ENCODE measurements at places on chromosomes 16 and 17.

- no peaks in the 10 kb centered on the region for H3K36me3 ChIP-seq
- no peaks in the 10 kb centered on the region for H3K27me3 ChIP-seq
- DNase-seq: no peak
These were observed 26.7 kb downstream of the DNASE1 start for GRCh38 chr16:3681206-3681605.

DNA sequence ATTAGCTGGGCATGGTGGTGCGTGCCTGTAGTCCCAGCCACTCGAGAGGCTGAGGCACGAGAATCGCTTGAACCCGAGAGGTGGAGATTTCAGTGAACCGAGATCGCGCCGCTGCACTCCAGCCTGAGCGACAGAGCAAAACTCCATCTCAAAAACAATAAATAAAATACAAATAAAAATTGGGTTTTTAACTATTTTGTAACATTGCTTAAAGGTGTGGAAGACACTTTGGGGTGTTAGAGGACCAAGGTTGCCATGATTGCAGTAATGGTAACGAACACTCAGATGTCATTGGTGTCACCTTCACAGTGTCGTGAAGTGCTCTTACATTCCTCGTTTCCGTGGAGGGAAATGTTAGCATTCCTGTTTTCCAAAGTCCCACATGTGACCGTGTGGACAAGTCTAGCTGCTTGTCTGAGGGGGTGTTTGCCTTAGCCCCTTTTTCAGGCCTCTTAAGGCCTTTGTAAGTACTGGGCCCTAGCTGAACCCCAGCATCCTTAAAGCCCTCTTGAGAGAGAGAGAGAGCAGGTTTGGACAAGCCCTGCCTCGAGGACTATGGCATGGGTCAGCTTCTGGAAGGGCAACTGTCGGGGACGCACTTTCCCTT lies 8.6 kb downstream of the C16orf96 start:
- no peaks in the 10 kb centered on the region for H3K4me1 ChIP-seq
- no peaks in the 10 kb centered on the region for H3K27me3 ChIP-seq

GRCh38 chr16:64094181-64094965 lies 1027.5 kb downstream of the CDH11 start:
- no peak overlapping the region for H3K4me3 ChIP-seq
- H3K27ac ChIP-seq: no peak overlapping the region
- DNase-seq: no peak
- no peaks in the 10 kb centered on the region for H3K36me3 ChIP-seq
- H3K4me1 ChIP-seq: no peaks in the 10 kb centered on the region

DNA sequence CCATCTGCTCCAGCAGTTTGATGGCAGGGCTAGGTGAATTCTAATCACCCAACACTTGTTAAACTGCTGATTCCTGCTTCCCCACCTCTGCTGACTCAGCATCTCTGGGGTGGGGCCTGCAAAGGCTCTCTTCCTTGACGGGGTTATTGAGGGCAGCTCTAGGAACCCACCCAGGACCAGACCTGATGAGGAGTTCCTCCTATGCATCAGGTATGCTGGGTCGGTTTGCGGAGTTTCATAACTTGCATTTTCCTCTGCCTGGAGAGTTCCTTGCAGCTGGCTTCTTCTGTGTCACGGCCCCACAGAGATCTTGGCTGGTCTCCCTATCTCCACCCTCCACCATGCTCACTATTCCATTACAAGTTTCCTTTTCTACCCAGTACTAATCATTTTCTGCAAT lies 93.4 kb upstream of the CCL2 start:
- no peak overlapping the region for H3K27ac ChIP-seq
- H3K4me1 ChIP-seq: no peaks in the 10 kb centered on the region
- H3K36me3 ChIP-seq: no peaks in the 10 kb centered on the region
- H3K27me3 ChIP-seq: no peaks in the 10 kb centered on the region

DNA sequence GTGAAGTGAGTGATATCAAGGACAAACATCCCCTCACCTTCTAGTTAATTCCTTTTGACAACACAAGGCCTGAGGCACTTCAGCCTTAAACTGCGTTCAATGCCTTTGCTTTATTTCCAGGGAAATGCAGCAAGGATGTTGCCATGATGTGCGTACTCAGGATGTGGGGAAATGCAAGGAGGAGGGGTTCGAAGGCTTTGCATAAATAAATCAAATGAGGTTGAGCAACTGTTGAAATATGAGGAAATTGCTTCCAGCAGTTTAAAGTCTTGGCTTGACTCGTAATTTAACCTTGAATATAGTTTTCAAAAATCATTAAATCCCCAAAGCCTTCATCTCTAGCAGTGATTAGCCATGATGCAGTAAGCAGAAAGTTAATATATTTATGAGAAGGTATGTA lies 81.8 kb upstream of the CCL2 start:
- no peak for DNase-seq
- no peaks in the 10 kb centered on the region for H3K4me1 ChIP-seq
- no peaks in the 10 kb centered on the region for H3K36me3 ChIP-seq
- H3K27ac ChIP-seq: no peak overlapping the region
- no peak overlapping the region for H3K4me3 ChIP-seq

GRCh38 chr17:76709077-76709950 lies 1.5 kb downstream of the MXRA7 start:
- H3K4me3 ChIP-seq: peak overlapping the region; percentile 75
- no peaks in the 10 kb centered on the region for H3K36me3 ChIP-seq
- H3K4me1 ChIP-seq: no peaks in the 10 kb centered on the region
- DNase-seq: no peak
- H3K27me3 ChIP-seq: no peaks in the 10 kb centered on the region

GRCh38 chr16:85049706-85050305 lies 22.2 kb downstream of the KIAA0513 start:
- no peak for DNase-seq
- no peak overlapping the region for H3K27ac ChIP-seq
- no peak overlapping the region for H3K4me3 ChIP-seq
- H3K36me3 ChIP-seq: no peaks in the 10 kb centered on the region
- H3K27me3 ChIP-seq: no peaks in the 10 kb centered on the region

- no peak overlapping the region for H3K4me3 ChIP-seq
- peak; percentile 62 for DNase-seq
- no peaks in the 10 kb centered on the region for H3K27me3 ChIP-seq
- no peaks in the 10 kb centered on the region for H3K36me3 ChIP-seq
- peaks cover 14% of the 10 kb centered on the region for H3K4me1 ChIP-seq
- H3K27ac ChIP-seq: peak overlapping the region; percentile 27
These were observed 14.0 kb upstream of the MPRIP start for GRCh38 chr17:17028059-17028877.

- H3K4me3 ChIP-seq: no peak overlapping the region
- H3K27me3 ChIP-seq: no peaks in the 10 kb centered on the region
- no peak overlapping the region for H3K27ac ChIP-seq
- DNase-seq: no peak
These were observed 217.4 kb upstream of the TNRC6C start for GRCh38 chr17:77741109-77741508.

DNA sequence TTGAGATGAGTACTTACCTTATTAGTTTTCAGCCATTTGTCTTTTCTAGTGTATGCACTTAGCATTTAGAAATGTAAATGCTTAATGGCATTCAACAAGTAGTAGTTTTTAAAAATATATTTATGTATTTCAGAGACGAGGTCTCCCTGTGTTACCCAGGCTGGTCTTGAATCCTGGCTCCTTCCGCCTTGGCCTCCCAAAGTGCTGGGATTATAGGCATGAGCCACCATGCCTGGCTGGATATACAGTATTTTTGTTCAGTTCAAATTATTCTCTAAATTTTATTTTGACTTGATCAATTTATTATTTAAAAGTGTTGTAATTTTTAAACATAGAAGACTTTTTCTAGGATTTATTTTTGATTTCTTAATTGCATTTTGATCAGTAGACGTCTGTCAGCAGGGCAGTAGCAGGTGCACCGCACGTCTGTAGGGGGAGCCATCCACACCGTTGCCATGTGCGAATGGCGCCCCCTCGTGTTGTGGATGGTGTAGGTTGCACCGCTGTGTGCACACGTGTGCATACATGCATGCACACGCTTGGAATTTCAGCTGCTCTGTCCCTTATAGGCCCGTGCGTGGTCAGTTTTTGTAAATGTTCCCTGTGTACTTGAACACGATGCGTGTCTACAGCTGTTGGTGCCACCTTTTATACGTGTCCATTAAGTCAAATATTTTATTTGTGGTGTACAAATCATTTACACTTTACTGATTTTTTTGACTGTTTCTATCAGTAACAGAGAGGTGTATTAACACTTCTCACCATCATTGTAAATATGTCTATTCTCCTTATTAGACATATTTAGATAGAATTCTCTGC lies 30.6 kb downstream of the RPTOR start:
- no peak overlapping the region for H3K27ac ChIP-seq
- no peaks in the 10 kb centered on the region for H3K27me3 ChIP-seq
- H3K4me1 ChIP-seq: no peaks in the 10 kb centered on the region
- H3K36me3 ChIP-seq: no peaks in the 10 kb centered on the region
- no peak overlapping the region for H3K4me3 ChIP-seq

- H3K4me1 ChIP-seq: no peaks in the 10 kb centered on the region
- no peak overlapping the region for H3K4me3 ChIP-seq
- DNase-seq: no peak
- H3K27ac ChIP-seq: no peak overlapping the region
- H3K36me3 ChIP-seq: no peaks in the 10 kb centered on the region
- H3K27me3 ChIP-seq: no peaks in the 10 kb centered on the region
These were observed 20.2 kb downstream of the CBFA2T3 start for GRCh38 chr16:88956546-88957432.

- peaks cover 19% of the 10 kb centered on the region for H3K4me1 ChIP-seq
- no peaks in the 10 kb centered on the region for H3K36me3 ChIP-seq
- H3K4me3 ChIP-seq: no peak overlapping the region
- DNase-seq: no peak
- H3K27ac ChIP-seq: peak overlapping the region; percentile 98
These were observed 9.0 kb downstream of the ZDHHC1 start for GRCh38 chr16:67407176-67407787.

GRCh38 chr17:57663326-57664070 lies 81.6 kb downstream of the CCDC182 start:
- no peaks in the 10 kb centered on the region for H3K4me1 ChIP-seq
- H3K4me3 ChIP-seq: no peak overlapping the region
- H3K36me3 ChIP-seq: no peaks in the 10 kb centered on the region
- no peak for DNase-seq

DNA sequence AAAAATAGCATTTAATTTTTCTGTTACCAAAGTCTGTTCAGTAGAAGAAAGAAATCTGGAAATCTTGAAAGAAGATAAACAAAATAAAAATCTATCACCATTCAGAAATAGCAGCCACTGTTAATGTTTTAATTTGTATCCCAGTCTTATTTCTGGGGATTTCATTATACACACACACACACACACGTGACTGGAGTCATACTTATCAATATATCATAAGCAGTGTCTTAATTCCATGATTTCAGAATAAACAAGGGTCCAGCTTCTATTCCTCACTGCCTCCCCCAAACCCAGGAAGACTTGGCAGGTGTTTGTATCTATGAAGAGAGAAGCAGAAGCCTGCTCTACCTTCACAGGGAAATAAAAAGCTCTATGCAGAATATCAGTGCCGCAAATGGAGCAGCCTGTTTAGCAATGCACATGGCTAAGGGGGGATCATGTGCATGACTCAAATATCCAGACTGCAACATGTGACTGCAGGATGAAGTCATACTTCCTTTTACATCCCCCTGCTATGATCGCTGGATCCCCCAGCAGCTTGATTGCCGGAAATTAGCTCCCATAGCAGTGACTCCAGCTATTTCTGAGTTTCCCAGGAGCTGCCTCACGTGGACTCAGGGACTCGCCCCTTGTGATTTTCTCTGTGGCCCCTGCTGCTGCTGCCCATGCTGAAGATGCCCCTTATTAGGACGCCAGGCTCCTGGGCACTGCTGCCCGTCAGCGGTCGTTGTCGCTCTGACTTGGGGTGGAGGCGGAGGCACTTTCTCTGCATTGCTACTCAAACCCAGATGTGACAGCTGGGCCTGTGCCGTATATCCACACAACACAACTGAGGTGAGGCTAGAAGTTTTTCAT lies 341.0 kb downstream of the CPPED1 start:
- no peak overlapping the region for H3K4me3 ChIP-seq
- H3K4me1 ChIP-seq: no peaks in the 10 kb centered on the region
- H3K27ac ChIP-seq: no peak overlapping the region
- no peak for DNase-seq
- H3K27me3 ChIP-seq: no peaks in the 10 kb centered on the region

DNA sequence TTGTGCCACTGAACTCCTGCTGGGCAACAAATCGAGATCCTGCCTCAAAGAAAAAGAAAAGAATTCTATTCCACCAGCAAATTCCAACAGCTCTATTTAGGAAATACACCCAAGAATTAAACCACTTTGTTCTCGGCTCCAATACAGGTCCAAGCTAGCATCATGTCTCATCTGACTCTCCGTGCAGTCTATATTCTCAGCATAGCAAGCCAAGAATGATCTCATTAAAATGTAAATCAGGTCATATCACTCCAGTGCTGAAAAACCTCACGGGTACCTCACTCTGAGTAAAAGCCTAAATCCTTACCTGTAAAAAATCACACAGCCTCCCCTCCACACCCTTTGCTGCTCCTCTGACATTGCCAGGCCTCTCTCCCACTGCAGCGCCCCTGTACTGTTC lies 23.9 kb downstream of the UBE2G1 start:
- H3K4me1 ChIP-seq: no peaks in the 10 kb centered on the region
- H3K4me3 ChIP-seq: no peak overlapping the region
- no peak overlapping the region for H3K27ac ChIP-seq
- no peaks in the 10 kb centered on the region for H3K36me3 ChIP-seq

GRCh38 chr16:50704245-50704644 lies 10.8 kb downstream of the NOD2 start:
- H3K4me1 ChIP-seq: no peaks in the 10 kb centered on the region
- DNase-seq: no peak
- H3K4me3 ChIP-seq: no peak overlapping the region
- H3K27ac ChIP-seq: no peak overlapping the region

DNA sequence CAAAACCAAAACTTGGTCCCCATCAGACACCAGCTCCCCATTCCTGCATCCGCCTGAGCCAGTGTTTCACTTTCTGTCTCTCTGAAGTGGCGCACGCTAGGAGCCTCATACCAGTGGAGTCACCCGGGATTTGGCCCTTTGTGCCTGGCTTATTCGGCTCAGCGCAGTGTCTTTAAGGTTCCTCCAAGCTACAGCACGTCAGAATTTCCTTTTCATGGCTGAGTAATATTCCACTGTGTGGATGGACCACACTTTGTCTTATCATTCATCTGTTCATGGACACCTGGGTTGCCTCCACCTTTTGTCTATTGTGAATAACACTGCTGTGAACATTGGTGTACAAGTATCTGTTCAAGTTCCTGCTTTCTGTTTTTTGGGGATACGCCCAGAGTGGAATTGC lies 45.2 kb upstream of the CHMP6 start:
- H3K27me3 ChIP-seq: no peaks in the 10 kb centered on the region
- no peak for DNase-seq
- H3K4me1 ChIP-seq: peaks cover 11% of the 10 kb centered on the region
- H3K4me3 ChIP-seq: no peak overlapping the region
- no peaks in the 10 kb centered on the region for H3K36me3 ChIP-seq
- no peak overlapping the region for H3K27ac ChIP-seq

DNA sequence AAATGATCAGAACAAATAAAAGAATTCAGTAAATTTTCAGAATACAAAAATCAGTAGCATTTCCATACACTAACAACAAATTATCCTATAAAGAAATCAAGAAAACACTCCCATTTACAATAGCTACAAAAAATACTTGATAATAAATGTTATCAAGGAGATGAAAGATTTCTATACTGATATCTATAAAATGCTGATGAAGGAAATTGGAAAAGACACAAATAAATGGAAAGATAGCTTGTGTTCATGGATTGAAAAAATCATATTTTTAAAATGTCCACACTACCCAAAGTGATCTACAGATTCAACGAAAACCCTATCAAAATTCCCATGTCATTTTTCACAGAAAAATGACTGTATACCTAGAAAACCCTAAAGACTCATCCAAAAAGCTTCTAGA lies 18.1 kb downstream of the SLFN12 start:
- H3K4me1 ChIP-seq: no peaks in the 10 kb centered on the region
- no peak overlapping the region for H3K27ac ChIP-seq
- no peaks in the 10 kb centered on the region for H3K27me3 ChIP-seq
- no peak for DNase-seq
- H3K4me3 ChIP-seq: no peak overlapping the region
- no peaks in the 10 kb centered on the region for H3K36me3 ChIP-seq
